ENCODE measurements at places on chromosomes 4 and X.
A peak's percentile ranks its signal among the peaks of the same experiment; 100 is the strongest.

DNA sequence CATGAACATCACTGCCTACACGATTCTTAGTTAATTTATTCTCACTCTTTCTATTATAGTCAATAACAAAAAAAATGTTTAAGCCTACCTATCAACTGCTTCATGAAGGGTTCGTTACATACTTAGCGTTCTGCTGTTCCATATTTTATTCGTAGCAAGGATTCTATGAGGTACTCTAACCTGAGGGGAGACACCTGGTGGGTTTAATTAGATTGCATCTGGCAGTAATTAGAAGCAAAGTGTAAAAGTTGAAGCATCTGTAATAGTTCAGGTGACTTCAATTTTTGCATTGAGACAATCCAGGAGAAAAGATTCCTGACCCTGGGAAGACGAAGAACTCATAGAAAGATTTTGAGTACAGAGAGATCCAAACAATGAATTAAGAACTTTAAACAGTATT, 1655.8 kb upstream of the TENM3 start:
- no peak for DNase-seq

- DNase-seq: no peak
These were observed 529.4 kb upstream of the ACTRT1 start for GRCh38 chrX:128581615-128582014.

GRCh38 chr4:184504385-184504784, 30.0 kb upstream of the IRF2 start:
- no peak for DNase-seq

- no peak for DNase-seq
These were observed 86.6 kb upstream of the IQCM start for GRCh38 chr4:149902242-149902641.

GRCh38 chr4:114922592-114922933, 190.9 kb downstream of the NDST4 start:
- DNase-seq: no peak

GRCh38 chr4:118351851-118352827, 664 bp downstream of the PRSS12 start:
- DNase-seq: no peak

DNA sequence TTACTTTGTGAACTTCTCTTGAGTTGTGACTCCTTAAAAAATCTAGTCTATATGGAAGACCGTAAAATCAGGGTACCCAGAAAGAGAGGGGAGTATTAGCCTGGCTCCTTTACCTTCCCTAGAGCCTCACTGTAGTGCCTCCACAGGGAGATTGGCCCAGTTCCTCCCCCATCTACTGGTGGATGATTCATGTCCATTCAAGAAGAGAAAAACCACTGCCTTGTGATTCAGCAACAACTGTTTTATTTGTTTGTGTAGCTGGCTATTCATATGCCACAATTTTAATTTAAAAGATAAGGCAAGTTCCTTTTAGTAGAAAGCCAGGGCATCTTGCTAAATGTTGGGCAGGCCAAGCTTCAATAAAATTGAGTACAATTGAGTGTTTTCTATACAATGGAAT, 221.8 kb upstream of the KCNIP4 start:
- no peak for DNase-seq

DNA sequence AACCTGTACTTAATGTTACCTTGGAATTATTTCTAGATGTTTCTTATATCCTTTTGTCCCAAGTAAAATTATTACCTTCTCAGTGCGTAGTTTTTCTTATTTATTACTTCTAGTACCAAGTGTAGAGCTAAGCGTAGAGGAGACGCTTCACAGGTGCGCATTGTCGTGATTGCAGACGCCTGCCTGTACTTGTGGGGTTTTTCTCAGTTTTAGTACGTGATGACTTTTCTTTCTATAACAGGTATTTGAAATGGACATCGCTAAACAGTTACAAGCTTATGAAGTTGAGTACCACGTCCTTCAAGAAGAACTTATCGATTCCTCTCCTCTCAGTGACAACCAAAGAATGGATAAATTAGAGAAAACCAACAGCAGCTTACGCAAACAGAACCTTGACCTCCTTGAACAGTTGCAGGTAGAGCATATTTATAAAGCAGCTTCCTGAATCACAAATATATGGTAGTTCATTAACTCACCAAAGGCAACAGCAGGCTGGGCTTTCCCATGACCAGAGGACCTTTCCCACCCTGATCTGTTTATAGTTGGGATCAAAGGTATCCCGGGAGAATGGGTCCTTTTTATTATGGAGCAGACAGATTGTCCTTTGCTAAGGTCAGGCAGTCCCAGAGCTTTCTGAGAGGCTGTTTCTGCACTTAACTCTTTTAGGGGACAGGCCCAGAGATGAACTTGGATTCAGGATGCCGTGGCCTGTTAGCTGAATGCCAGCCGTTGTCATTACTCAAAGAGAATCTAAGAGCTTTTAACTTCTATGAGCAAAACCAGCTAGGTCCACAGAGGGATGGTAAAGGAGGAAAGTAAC, 172.9 kb downstream of the PTTG2 start:
- DNase-seq: no peak

- no peak for DNase-seq
These were observed 11.8 kb upstream of the HSD17B10 start for GRCh38 chrX:53445977-53446376.

GRCh38 chrX:49291615-49292337, 11.7 kb upstream of the GAGE10 start:
- peak; percentile 43 for DNase-seq

- no peak for DNase-seq
These were observed 146.3 kb upstream of the ATP6AP2 start for GRCh38 chrX:40434443-40434842.

- DNase-seq: no peak
These were observed 59.1 kb downstream of the IGFBP7 start for GRCh38 chr4:57051095-57051494.

DNA sequence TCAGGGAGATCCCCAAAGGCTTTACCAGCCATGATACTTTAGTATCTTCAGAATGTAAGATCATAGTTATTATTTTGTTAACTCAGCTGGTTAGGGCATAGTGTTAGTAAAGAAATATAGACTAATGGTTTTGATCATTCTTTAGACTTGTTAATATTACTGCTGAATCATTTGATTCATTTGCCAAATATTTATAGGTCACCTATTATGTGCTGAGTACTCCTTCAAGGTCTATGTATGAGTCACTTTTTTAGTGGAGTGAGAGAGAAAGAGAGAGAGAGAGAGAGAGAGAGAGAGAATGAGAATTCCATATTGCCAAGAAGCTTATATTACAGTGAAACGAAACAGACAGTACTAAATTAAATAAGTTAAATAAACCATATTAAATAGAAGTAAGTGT, 110.3 kb downstream of the UBE2NL start:
- DNase-seq: no peak

- no peak for DNase-seq
These were observed 16.2 kb upstream of the ATRX start for GRCh38 chrX:77802201-77802600.

DNA sequence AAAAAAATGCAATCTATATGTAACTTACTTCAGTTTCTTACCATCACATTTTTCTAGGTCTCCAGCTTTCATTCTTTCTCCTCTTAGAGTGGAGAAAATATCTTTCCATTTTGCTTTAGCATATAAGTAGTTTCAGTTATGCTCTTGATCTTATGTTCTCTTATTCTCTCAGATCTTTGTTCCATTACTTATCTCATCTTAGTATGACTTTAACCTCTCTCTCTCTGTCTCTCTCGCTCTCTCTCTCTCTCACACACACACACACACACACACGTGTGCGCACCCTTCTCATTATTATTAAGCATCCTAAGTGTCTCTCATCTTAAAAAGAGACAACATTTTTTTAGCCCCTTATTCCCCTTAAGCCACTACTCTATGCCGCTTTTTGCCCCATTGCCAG, 92.8 kb downstream of the FAAH2 start:
- no peak for DNase-seq

DNA sequence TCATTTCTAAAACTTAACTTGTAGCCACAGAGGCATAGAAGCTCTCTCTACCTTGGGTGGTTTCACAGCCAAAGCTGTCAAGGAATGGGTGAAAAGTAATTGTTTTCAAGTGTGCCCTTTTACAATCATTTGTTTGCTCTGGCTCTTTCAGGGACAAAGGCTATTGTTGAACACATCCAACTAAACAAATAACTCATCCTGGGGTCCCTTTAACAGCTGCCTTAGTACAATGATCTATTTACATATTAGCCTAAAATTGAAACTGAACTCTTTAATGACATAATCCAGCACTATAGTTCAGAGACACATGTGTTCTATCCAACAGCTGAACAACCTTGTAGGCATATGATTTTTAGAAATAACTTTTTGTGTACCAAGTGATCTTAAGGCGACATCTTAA, 3.7 kb downstream of the HHIP start:
- DNase-seq: no peak

DNA sequence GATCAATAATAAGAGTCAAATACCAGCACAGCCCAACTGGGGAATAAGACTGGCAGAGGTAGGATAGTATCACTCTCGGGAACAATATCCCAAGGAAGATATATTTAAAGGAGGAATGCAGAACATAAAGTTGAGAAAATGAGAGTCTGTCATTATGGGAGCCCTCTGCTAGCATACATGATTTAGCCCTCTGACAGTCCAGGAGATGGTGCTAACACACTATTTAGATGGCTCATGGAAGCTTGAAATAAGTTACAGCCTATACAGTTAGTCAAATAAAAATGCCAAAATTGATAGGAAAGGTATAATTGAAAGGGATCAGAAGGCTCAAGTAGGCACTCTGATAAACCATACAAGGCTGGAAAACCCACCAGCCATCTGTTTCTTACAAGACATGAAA, 201.0 kb upstream of the NEIL3 start:
- DNase-seq: no peak

DNA sequence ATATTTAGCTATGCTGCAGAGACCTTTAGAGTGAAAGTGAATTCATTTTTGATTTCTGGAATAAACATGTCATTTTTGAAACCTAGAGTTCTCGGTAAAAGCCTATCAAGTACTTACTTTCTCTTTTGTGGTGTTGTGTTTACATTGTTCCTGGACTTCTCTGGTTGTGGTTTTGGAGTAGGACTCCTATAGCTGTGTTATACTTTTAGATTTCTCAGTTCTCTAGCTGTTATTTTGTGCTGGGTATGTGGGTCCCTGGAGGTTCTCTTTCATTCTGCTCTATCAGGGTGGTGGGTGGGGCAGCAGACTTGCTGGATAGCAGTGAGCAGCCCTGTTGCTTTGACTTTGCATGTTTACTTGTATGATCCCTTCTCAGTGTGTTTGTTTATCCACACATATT, 25.6 kb upstream of the MSMO1 start:
- DNase-seq: no peak

- DNase-seq: no peak
These were observed 517.4 kb downstream of the FAT4 start for GRCh38 chr4:125832161-125832560.

DNA sequence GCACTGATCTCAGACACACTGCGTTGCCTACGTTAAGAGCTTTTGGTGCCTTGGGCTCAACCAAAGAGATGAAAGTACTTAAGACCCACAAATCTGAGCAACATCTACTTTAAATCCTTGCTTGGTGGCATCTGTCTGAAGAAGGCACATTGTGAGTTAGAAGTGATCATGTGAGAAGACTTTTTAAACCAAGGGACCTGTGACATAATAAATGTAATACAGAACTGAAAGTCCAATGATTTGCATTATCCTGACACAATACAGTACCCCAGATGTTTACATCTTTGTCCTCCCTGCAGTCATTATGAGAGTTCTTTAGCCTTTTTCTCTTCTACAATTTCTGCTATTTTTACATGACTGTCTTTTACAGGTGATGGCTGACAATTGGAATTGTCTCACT, 96.7 kb upstream of the FTHL17 start:
- DNase-seq: no peak

GRCh38 chr4:48247142-48247877, 22.3 kb downstream of the TEC start:
- no peak for DNase-seq

- DNase-seq: no peak
These were observed 43.4 kb upstream of the SEC24B start for GRCh38 chr4:109390115-109390768.

GRCh38 chrX:137566746-137567679, 1.1 kb downstream of the ZIC3 start:
- no peak for DNase-seq

DNA sequence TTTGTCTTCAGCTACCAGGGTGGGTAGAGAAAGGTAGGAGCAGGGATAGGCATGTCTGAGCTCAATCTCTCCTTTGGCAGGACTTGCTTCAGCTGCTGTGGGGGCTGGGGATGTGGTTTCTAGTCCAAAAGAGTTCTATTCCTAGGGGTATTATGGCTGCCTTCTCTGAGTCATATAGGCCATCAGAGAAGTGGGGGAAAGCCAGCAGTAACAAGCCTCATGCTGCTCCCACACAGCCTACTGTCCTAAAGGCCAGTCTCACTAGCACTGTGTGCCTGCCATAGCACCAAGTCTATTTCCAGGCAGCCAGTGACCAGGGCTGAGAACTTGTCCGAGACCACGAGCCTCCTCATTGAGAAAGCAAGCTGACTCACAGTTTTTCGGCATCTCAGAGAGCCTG, 270.6 kb downstream of the DCAF12L2 start:
- no peak for DNase-seq

GRCh38 chr4:148067301-148067916, 335.5 kb downstream of the ARHGAP10 start:
- DNase-seq: no peak

GRCh38 chr4:69816236-69816635, 43.7 kb downstream of the SULT1E1 start:
- DNase-seq: no peak

DNA sequence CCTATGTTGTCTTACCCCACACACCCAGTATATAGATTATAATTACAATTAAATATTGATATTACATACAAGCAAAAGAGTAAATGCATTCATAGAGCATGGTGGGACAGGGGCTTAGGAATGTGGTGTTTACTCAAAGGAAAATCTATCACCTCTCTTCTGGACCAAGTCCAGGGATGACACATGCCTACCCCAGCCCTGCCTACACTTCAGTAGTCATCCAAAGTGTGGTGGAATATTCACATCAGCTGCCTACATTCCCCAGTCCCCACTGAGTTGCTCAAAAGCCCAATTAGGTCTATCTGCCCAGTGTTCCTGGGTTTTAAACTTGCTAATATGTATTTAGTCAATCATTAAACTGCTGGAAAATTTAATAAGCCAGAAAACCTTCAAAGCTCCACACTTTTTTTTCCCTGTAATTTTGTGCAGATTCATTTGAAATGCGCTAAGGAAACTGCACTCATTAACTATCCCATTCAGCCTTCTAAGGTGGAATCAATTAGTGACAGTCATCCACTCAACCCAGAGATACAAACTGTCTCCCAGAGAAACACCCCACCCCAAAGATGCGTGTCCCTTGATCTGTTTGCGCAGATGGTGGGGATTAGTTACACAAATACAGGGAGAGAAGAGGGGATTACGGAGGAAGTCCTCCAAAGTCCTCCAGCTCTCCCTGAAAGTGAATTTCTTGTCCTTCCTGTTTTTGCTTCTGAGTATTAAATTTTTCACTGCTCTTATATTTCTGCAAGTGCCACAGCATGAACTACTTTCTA, 91.7 kb upstream of the KDR start:
- DNase-seq: no peak

DNA sequence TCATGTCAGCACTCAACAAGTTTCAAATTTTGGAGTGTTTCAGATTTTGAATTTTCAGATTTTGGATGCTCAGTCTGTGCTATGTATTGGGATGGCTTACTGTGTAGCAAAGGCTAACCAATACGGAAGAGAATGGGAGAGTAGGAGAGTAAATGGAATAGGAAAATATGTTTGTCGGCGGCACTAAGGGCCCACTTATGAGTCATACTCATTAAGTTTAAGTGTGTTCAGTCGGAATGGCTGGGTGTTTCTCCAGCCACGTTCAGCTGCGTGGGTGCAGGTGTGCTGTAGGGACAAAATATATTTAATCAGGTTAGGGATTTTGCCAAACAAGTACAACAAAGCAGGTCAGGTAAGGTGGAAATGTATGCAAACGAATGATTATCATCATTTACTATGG, 13.6 kb downstream of the FTHL17 start:
- DNase-seq: no peak
